Endodermal cell (in vitro differentiated cells): ENCODE measurements at places on chromosomes 7 and 10. TPM values are rescaled to one million over a fixed set of nuclear protein-coding genes. Genes with fewer than 3 reads are reported as not detected.

GRCh38 chr7:155222573-155222972 is 75.1 kb upstream of the INSIG1 start:
- DNase-seq, result no peak

GRCh38 chr10:108755646-108756045 is 1167.7 kb downstream of the XPNPEP1 start:
- no peak for DNase-seq

Gene AKR1B15
- total RNA-seq, result not detected in 2 replicates

Gene DRGX
- total RNA-seq, result not detected in 2 replicates

GRCh38 chr7:156446990-156447389 is 193.6 kb upstream of the RNF32 start:
- DNase-seq, result no peak

Gene SH3PXD2A
- total RNA-seq, result 15.1 and 15.7 TPM in 2 replicates

GRCh38 chr7:41729059-41729458 is 26.2 kb upstream of the INHBA start:
- no peak for DNase-seq

- peak; percentile 59 for DNase-seq
Observed at GRCh38 chr7:20793248-20793647, 6.6 kb upstream of the SP8 start.

- no peak for DNase-seq
Observed at GRCh38 chr7:66779669-66780409, 39.3 kb downstream of the RABGEF1 start.

DNA sequence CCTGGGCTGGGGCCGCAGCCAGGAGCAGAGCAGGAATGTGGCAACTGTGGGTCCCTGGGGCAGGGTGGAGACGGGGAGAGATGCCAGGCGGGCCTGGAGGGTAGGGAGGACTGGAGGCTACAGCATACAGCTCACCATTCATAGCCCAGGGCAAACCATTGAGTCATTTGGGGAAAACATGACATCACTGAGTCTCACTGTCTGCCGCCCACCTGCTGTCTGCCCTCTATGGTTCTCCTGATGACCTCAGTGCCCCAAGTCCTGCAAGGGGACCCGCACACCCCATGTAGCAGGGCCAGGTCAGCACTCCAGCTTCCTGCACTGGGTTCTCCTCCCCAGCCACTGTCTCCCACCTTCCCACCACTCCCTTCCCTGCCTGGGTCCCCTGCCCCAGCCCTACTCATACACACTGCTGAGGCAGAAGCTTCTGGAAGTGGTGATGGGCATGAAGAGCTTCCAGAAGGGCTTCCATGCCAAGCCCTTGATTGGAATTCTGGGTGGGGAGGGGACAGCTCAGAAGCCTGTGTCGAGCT is 10.4 kb downstream of the CHST3 start:
- DNase-seq, result no peak

Gene PRSS37
- total RNA-seq, result not detected in 2 replicates

Gene GIMAP5
- not detected in 2 replicates for total RNA-seq

Gene ATG9B
- 1.2 to 21.4 TPM (median 2.0 TPM) in 3 replicates for total RNA-seq

DNA sequence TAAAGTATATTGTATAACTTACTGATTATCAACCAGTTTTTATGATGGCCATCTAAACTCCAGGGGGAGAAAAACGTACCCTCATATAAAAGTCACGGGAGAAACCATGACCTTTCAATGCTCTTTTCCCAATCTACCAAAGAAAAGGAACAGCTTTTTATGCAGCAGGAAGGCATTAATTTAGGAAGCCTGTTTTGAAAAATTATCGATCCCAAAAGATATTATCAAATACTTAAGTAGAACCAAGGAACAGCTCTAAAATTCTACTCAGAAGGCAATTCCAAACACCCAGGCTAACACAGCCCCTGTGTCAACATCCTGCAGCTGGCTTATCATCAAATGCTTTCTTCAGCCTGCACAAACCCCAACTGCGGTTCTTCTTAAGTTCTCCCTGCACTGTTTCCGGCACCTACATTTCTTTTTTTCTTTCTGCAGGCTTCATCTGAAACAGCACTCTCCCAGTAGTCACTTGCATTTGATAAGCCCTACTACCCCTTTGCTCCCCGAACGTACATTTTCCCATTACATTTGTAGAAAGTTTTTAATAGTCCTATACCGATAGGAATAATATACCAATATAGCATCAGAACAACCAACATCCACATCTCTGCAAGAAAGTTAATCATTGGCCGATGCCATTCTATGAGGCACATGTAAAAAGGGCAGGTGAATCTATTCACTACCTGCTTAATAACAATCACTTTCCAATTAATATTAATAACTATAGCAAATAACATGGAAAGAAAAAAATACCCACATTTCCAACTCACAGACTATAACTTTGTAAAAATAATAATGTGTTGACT is 47.9 kb downstream of the PIP4K2A start:
- DNase-seq, result no peak

DNA sequence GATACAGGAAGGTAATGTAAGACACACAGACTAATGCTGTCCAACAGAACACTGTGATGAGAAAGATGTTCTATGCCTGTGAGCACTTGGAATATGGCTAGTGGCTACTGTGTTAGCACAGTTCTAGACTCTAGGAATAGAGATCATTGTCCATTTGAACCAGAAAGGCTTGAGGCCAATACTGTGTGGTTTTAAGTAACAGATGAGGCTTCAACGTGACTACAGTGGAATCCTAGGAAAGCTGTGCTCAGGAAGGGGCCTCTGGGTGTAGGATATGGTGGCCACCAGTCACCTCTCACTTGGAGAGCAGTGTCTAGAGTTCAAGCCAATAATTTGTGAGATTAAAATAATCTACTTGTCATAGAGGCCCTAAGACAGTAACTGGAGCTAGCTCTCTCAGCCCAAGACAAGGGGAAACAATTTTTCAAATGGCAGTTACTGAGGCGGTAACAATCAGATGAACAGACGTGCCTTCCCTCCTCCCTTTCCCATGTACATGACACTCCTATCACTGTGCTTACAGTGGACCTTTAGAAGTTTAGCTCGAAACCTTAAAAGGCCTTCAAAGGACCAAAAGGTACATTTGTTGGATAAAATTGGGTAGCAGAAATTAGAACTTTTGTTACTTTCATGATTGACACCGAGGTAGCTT is 10.2 kb downstream of the ZDHHC16 start:
- DNase-seq, result no peak

Gene HHEX
- 106 to 120 TPM (median 113 TPM) in 3 replicates for total RNA-seq

- DNase-seq, result no peak
Observed at GRCh38 chr10:88848499-88848898, 3.1 kb downstream of the ANKRD22 start.

DNA sequence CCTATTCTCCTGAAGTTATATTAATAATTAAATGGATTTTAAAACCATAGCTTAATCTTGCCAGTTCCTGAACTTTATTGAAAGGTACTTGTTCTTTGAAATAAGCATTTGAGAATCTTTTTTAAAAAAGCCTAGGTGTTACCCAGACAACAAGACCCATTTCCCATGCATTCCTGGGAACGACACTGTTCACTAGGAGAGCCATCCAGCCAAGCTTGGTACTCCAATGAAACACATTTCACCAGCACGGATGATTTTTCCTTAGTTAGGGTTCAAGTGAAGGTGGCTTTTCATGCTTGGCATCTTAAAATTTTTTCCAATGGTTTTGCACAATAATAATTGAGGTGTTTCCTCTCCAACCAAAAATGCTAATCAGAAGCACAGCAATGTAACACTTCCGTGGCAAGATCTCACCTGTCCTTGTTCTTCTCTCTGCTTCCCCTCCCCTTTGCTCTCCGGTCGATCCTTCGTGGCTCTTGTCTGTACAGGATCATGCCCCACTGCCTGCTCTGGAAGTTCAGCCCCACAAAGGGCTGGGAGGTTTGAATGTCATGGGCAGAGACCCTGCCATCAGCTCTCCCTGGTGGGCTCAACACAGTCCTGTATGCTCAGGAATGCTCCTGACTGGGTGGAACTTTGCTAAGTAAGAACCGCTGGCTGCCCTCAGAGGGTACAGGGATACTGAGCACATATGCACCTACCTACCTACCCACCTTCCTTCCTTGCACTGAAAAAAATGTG is 69.7 kb upstream of the AQP1 start:
- peak; percentile 22 for DNase-seq

- DNase-seq, result peak; percentile 90
Observed at GRCh38 chr10:95467162-95467599, 94.0 kb downstream of the SORBS1 start.

Gene NKX2-3
- not detected in 3 replicates for total RNA-seq

DNA sequence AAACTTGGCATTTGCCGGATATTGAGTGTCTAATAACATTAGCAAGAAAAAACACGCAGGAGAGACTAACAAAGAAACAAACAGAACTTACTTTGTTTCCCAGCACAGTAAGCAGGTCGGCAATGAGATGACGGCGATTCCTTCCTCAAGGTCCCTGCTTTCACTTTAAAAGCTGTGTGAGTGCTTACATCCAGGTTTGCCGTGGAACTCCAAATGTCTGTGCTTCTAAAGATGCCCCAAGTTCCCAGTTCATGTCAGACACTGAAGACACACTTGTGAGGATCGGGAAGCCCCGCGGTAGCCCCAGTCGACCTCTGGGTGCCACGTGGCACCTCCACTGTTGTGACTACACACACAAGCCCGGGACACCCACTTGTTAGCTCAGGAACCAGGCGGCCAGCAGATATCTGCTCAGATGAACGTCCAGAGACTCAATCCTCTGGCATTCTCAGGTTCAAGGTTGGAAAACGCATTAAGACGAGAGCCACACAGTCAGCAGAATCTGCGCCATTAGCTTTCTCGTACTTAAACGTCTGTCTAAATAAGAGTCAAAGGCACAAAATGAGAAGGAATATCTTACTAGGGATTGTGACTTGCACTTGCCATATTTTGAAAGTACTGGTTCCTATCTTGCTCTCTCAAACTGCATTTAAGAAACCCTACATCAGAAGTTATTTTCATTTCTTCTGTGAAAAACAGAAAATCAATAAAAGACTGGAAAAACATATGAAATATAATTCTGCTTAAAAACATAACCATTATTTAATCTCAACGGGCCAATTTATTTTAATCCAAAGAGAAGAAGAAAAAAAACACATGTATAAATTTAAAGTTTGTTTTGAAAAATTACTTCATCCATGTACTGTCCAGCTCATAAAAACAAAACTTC is 207.6 kb upstream of the KLF14 start:
- no peak for DNase-seq

GRCh38 chr10:96838529-96838928 is 6.4 kb downstream of the LCOR start:
- no peak for DNase-seq

Gene MAT1A
- 0.09 to 0.58 TPM (median 0.27 TPM) in 3 replicates for total RNA-seq

- peak; percentile 36 for DNase-seq
Observed at GRCh38 chr7:157928808-157929425, 592.1 kb downstream of the DNAJB6 start.

Gene CYP3A4
- total RNA-seq, result not detected in 3 replicates

Gene DENND2A
- total RNA-seq, result 27.0 and 28.5 TPM in 2 replicates

Gene CRTAC1
- total RNA-seq, result 0.11 and 0.24 TPM in 2 replicates

DNA sequence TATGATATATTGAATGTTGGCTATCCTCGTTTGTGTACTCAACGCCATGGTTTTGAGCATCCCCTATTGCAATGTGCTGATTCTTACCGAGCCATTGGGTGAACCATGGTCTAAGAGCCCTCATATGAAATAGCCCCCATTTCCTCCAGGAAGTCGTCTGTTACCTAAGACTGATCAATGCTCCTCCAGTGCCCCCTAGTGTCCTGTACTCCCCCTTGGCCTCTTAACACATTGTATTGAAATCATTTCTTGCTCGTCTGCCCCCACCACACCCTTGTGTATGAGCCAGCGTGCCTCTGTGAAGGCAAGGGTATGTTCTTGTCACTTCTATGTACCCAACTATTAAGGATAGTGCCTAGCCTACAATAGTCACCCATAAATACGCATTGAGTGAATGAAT is 11.2 kb upstream of the SLC35B4 start:
- peak; percentile 89 for DNase-seq

DNA sequence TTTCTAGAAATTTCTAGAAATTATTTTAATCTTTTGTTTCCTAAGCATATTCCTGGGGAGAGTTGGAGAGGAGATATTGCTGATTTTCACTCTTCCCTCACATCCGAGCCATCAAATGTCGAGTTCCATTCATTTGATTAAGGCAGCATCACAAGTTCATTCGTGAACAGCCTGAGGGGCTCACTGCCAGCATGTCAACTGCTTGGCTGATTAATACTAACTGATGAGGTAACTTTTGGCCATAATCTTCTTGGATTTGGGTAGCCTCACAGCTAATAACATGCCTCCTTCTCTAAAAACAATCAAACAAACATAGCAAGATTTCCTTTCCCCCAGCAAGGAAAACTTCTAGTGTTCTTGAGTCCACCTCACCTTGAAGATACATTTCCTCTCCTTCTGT is 87.1 kb upstream of the AFAP1L2 start:
- DNase-seq, result no peak

DNA sequence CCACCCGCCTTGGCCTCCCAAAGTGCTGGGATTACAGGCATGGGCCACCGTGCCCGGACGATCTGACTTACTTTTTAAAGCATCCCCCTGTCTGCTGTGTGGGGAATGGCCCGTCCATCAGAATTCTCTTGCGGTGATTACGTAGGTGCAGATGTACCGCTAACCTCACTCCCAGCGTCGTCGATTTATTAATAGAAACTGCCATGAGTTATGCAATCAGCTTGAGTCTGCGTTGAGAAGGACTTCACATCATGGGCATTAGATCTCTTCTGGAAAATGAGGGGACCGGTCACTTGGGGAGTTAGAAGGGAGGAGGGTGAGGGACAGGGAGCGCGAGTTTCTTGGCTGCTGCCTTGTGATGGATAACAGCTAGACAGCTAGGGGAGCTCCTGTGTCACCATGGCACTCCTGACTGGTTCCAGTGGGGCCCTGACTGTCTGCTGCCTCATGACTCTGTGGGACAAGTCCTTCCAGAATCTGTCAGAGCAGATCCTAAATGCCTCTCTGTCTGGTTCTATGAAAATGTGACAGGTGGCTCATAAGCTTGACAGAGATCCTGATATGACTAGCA is 35.2 kb downstream of the POR start:
- no peak for DNase-seq

GRCh38 chr7:156558198-156558597 is 82.4 kb upstream of the RNF32 start:
- DNase-seq, result no peak

DNA sequence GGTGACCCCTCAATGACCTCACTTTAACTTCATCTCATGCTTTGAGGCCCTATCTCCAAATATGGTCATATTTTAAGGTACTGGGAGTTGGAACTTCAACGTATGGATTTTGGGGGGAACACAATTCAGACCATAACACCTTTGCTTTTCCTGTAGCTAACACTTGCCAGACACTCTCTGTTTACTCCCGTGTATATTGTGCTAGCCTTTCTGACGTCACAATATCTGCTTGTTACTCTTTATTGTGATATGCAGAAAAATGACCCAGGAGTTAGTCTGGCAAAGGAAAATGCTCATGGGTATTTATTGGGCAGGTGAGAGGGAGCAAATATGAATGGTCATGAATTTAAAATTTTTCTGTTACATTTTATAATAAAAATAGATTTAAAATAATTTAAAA is 45.7 kb upstream of the KCND2 start:
- DNase-seq, result no peak

Gene OR2A1
- not detected in 2 replicates for total RNA-seq

DNA sequence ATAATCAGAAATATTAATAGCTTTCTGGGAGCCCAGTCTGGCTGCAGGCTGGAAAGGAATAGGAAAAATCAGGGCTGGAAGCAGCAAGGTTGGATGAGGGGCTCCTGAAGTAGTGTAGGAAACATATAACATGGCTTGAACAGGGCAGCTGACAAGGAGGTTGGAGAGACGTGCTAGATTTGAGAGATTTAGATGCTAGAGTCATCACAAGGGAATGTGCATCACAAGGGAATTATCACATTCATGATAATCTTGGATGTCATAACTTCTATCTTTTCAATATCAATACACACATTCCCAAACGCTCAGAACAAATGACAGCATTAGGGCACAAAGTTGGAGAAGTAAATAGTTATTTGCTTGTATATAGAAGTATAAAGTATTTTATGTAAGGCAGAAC is 120.9 kb upstream of the EGFR start:
- no peak for DNase-seq

Gene PITRM1
- 44.3 to 53.3 TPM (median 50.2 TPM) in 3 replicates for total RNA-seq
